EH (cell line): ENCODE measurements at places on chromosomes 6 and 20.

DNA sequence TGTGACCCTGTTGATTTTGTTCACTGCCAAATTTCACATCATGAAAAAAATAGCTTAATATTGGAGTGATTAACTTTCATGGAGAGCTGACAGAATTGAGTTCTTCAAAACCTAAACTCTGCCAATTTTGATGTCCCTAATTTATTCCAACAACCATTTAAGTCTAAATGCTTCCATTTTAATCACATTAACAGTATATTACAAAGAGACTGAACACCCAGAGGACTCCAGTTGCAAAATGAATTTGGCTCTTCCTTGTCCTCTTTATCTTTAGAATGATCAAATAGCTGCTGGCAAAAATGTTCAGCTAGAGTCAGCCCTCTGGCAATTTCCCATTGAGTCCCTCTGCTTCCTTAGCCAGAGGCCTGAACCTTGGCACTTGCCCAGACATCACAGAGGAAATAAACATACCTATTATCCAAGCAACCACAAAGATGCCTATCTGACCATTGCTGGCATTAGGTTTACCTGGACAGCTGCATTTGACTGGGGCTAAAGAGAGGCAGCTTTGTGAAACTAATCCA is 299.0 kb upstream of the STXBP5 start:
- peak; percentile 90 for DNase-seq

- peak; percentile 42 for DNase-seq
Observed at GRCh38 chr6:135145063-135145800, 35.9 kb upstream of the MYB start.

DNA sequence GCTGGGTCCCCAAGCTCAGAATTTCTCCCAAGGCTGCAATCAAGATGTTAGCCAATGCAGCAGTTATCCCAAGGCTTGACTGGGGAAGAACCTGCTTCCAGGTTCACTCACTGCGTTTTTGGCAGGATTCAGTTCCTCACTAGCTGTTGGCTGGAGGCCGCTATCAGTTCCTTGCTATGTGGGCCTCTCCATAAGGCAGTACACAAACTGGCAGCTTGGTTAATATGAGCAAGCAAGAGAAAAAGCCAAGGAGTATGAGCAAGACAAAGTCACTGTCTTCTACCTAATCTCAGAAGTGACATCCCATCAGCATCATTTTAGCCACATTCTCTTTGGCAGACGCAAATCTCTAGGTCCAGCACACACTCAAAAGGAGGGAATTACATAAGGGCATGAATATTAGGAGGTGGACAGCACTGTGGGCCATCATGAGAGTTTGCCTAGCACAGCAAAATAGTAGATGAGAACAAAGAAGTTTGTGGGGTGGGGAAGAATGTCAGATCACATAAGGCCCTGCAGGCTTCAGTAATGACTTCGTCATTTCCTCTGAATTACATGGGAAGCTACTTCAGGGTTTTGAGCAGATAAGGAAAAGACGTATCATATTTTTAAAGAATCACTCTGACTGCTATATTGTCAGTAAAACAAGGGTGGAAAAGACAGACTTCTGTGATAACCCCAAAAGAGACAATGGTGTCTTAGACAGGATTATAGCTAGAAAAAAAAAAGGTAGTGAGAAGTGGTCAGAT is 25.5 kb downstream of the LMBRD1 start:
- no peak for DNase-seq

GRCh38 chr20:4135385-4136077 is 120.2 kb upstream of the RNF24 start:
- DNase-seq, result peak; percentile 99

- DNase-seq, result peak; percentile 66
Observed at GRCh38 chr20:5729348-5729747, 20.9 kb upstream of the SHLD1 start.

DNA sequence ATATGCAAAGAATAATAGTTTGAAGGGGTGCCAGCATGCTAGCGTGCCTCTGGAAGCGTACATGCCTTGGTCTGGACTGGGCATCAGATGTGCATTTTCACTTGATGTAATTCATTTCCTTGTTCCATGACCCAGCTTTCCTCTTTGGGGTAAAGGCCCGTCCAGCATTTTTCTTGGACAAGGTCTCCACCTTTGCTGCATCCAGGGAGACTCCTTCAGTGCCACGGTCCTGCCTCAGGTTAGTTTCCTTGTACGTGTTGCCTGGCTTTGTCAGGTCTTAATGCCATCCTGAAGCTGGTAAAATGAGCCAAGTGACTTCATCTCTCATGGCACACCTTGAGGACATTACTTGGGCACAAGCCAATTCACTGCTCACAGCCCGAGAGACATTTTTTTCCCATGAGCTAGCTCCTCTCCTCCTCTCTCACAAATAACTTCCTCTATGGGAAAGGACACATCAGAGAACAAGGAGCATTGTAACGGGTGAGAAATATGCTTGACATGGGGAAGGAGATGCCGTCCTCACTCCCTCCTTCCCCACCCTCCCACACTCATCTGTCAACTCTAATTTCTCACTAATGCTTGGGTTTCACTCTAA is 23.9 kb downstream of the EDN1 start:
- DNase-seq, result peak; percentile 91

GRCh38 chr20:22339946-22340345 is 244.4 kb downstream of the FOXA2 start:
- no peak for DNase-seq

GRCh38 chr6:82270881-82271635 is 23.5 kb upstream of the IBTK start:
- DNase-seq, result peak; percentile 53

GRCh38 chr6:21996425-21997118 is 300.3 kb downstream of the PRL start:
- no peak for DNase-seq

DNA sequence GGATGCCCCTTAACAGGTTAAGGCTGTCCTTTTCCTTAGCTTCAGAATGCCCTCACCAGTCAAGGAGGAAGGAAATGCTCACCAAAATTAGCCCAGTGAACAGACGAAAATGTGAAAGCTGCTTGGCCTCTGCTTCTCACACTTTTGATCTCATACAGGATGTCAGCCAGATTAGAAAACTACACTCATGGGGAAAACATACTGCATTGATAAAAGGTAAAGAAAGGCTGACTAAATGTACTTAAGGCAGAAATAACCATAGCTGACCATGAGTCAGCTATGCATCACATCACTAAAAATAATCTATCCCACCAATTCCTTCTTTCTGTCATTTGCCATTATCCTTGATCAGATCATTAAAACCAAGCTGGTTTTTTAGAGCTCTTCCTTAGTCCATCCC is 198.4 kb upstream of the TENT5A start:
- DNase-seq, result peak; percentile 80

GRCh38 chr20:55057779-55058415 is 582.5 kb downstream of the DOK5 start:
- DNase-seq, result no peak

GRCh38 chr6:41135062-41135832 is 18.9 kb downstream of the TREML1 start:
- no peak for DNase-seq

DNA sequence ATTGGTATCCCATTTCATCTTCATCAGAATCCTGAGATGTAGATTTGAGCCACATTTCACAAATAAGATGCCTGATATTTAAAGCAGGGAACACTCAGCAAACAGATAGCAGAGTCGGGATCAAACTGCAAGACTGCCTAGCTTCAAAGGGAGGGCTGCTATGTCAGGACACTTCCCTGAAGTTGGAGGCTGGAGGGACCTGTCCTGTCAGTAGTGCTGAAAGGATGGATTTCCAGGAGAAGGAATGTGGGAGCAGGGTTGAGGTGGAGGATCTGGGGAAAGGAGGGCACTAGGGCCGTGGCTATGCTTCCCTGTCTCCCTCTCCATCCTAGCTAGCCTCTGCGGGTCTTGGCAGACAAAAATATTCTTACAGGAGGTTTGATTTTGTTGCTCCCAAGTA is 32.2 kb downstream of the COX4I2 start:
- DNase-seq, result no peak

DNA sequence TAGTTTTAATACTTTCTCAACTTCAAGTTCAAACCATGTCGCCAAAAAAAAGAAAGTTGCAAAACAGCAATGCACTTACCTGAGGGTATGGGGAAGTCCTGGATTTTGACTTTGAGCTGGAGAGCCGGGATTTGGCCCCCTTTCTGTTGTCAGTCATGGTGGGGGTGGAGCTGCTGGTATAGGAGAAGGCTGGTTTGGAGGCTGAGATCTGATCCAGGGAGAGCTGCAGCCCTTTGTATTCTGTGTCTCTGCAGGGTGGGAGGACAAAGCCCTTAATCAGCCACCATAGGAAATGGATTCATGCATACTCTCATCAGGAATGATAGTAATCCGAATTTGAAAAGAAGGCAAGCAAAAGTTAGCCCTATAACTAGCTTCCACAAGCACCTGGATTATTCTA is 44.0 kb downstream of the SIM1 start:
- DNase-seq, result no peak

GRCh38 chr20:33475381-33476152 is 14.3 kb upstream of the CBFA2T2 start:
- no peak for DNase-seq

DNA sequence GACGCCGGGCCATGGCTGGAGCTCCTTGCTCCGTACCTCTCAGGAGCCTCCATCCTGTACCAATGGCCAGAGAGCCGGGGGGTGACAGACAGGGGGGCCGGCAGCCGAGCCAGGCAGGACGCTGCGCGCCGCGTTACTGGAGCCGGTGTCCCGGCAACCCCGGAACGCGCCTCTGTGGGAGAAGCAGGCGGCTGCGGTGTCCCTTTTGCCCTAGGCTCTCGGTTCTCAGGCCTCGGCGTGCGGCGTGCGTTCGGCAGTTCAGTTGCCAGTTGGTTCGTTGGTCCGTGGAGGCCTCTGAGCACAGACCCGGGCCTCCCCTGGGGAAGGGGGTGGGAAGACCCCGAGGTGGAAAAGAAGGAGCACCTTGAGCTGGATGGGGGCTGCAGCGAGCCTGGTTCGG is at the start of gene SPATS1:
Gene SPATS1, plus strand, starts transcription at position 162 of the 400 bp plus-strand sequence. CDS start 446 bp downstream, outside the sequence.
- peak; percentile 3 for DNase-seq

DNA sequence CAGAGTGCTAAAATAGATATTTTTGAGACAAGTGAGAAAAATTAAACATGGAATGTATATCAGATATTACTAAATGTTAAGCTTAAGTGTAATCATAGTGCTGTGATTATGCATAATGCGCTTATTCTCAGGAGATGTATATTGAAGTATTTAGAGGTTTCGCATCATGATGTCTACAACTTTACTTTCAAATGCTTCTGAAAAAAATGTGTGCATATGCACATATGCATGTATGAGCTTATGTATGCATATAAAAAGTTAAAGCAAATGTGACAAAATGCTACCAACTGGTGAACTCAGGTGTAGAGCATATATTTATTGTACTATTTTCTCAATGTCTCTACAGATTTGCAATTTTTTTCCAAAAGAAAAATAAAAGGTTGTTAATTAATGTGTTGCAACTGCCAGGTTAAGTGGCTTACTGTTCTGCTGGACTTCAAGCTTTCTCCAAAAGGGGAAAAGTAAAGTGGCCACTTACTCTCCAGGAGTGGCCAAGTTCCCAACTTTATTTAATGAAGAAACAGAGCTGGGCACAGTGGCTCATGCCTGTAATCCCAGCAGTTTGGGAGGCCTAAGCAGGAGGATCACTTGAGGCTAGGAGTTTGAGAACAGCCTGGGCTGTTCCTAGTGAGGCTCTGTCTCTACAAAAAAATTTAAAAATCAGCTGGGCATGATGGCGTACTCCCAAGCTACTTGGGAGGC is 48.9 kb downstream of the B4GALT5 start:
- no peak for DNase-seq

DNA sequence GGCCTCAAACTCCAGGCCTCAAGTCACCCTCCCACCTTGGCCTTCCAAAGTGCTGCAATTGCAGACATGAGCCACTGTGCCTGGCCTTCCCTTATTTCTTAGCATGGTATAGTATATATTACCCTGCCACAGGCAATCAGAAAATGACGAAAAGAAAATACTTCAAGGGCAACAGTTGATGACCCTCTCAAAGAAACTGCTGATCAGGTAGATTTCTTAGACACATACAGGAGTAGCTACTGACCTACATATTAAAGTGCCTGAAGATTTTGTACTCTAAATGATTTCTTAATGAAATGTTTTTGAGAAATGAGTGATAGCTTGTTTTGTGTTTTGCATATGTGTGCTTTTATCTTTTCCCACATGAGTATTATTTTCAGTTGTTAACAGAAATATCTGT is 4.6 kb downstream of the SLC35F1 start:
- DNase-seq, result no peak

DNA sequence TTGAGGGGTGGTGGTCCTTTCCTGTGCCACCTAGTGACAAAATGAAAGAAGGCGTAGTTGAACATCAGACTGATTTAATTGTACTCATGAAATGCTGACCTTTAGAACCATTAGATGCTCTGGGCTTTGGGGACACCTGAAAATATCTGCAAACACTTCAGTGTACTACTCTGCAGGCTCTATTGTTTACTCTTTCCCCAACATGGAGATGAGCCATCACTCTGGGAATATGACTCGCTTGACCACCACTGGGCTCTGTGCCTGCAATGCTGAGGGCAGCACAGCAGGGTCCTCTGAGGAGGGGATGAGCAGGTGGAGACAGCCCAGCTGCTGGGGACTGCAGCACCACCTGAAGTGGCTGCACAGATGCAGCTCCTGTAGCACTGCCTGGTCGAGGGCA is 74.8 kb upstream of the SLC24A3 start:
- no peak for DNase-seq

GRCh38 chr20:20606050-20606449 is 106.4 kb downstream of the RALGAPA2 start:
- no peak for DNase-seq

- no peak for DNase-seq
Observed at GRCh38 chr20:51490635-51491034, 51.9 kb downstream of the NFATC2 start.

DNA sequence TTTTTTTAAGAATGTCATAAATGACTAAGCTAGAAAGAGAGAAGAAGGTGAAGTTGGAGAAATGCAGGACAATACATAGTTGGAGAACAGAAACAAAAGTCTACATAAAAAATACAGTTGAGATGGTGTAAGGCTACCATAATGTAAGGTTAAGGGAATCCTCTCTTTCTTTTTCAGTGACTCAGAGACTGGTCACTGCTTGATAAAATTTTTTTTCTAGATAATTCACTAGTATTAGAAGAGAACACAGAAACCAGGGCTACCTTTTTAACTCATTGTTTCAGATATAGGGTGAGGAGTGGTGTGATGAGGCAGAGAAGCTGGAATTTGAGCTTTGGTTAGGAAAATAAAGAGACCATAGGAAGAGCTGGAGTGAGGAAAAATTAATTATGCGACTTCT is 18.2 kb upstream of the EDN1 start:
- DNase-seq, result no peak

GRCh38 chr6:69816569-69816968 is 19.8 kb upstream of the LMBRD1 start:
- DNase-seq, result no peak

- no peak for DNase-seq
Observed at GRCh38 chr6:25498505-25498904, 153.5 kb upstream of the SCGN start.

DNA sequence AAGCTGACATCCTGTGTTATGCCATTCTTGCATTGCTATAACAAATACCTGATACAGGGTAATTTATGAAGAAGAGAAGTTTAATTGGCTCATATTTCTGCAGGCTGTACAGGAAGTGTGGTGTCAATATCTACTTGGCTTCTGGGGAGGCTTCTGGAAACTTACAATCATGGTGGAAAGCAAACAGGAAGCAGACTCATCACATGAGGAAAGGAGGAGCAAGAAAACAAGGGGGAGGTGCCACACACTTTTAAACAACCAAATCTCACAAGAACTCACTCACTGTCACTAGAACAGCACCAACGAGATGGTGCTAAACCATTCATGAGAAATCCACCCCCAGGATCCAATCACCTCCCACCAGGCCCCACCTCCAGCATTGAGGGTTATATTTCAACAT is 143.1 kb upstream of the GGTLC1 start:
- DNase-seq, result no peak
